ENCODE measurements at places on chromosomes 7 and 10.

GRCh38 chr7:37315772-37316715 lies 132.6 kb downstream of the ELMO1 start:
- no peak for DNase-seq

DNA sequence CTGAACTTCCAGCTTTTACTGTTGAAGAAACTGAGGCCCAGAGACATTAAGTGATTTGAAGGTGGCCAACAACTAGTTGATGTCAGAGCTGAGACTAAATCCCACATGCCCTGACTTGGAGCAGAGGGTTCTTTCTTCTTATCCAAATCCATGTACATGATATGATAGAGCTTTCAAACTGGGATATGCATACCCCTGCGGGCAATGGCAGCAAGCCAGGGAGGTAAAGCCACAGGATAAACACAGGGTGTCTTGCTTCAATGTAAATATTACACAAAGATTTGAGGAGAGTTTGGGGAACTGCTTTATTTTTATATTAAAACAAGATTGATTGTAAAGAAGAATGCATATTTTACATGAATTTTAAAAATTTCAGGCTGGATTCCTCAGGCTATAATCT lies 2.3 kb upstream of the LRRC72 start:
- DNase-seq, result no peak

DNA sequence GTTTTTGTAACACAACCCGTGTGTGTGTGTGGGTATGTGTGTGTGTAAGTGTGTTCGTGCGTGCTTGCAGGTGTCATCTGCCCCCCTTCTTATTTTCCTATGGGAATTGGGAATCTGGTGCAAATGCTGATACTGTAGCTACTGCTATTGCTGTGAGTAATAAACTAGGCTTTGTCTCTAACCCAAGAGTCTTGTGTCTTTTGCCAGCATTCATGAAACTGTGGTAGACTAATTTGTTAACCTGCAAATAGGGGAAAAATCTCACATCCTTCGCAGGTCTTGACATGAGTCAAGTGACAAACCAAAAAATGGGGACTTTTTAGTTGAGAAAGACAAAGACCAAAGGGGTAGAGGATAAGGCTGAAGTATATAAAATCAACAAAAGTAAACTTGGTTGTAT lies 57.9 kb upstream of the FAM133B start:
- DNase-seq, result no peak

DNA sequence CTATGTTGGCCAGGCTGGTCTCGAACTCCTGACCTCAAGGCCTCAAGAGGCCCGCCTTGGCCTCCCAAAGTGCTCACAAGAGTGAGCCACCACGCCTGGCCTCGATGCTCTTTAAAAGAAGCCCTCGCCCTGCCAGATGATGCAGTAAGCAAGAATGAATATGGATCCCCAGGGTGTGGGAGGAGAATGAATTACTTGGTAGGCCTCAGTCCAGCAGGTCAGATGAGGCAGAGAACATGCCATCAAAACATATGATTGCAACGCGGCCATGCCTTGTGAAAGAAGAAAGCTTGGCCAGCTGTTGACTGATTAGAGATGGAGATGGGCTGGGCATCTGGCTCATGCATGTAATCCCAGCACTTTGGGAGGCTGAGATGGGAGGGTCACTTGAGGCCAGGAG lies 68.7 kb downstream of the CAMK1D start:
- DNase-seq, result no peak

- no peak for DNase-seq
Observed at GRCh38 chr10:50593523-50594376, 30.0 kb downstream of the SGMS1 start.

DNA sequence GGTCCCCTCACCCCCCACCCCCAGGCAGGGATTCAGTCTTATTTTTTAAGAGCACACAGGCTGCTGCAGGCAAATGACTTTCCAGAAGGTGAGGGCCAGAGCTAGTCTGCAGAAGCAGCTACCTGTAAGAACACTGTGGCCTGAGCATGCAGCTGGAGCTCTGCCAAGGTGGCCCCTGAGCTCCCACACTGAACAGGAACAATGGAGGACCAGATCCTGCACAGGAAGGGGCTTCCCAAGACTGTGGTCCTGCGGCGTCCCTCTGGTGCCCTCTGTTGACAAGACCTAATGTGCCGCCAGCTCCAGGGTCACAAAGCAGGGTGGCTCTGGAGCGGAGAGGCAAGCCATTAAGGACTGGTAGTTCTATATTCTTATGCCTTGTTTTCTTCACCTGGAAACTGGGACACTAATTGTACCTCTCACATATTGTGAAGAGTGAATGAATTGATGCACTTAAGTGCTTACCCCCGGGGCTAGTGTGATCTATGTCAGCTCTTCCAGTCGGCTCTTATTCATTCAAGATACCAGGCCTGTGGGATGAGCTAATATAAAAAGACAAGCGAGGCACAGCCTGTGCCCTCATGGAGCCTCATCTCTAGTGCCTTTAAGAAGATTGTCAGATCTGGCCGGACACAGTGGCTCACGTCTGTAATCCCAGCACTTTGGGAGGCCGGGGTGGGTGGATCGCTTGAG lies 8.0 kb upstream of the BEND7 start:
- no peak for DNase-seq

DNA sequence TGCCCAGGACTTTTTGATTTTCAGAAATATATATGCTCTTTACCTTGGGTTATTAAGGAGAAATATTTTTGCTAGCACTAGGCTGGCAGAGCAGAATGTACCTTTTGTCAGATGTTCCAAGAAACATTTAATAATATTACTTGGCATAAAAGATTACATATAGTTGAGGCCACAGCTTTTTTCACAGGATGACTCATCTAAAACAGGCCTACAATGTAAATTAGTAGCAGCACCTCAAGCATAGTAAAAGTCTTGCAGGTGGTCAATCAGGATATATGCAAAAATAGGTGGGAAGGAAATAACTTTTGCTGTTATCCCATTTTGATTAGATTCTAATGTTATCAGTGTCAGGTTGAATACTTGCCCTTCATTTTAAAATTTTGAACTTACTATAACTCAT lies 14.9 kb upstream of the ITGB1 start:
- no peak for DNase-seq

- no peak for DNase-seq
Observed at GRCh38 chr10:131207584-131208532, 103.7 kb downstream of the TCERG1L start.

All from activated CD4-positive, alpha-beta T cell treated with anti-CD3 and anti-CD28 coated beads for 4 hours (primary cell).